Cerebellar nuclear complex (tissue), 1 donor: ENCODE measurements at places on chromosomes 4 and X.

DNA sequence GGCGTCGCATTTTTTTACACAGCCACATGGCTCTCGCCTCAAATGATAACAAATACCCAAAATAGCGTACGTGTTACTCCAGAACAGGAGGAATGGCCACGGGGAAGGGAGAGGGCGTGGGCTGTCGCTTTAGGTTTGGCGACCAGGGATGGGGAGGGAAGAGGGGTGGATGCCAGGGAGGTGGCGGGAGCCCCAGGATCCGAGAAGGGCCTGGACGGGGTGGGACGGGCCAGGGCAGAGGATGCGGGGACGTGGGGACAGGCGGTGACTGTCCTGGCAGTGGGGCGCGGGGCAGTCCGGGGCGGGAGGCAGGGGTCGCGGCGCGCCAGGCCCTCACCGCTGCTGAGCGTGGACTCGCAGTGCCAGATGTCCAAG, 631 bp downstream of the TMEM47 start:
- DNase-seq = no peak

GRCh38 chr4:53905941-53906377, 158.4 kb downstream of the CHIC2 start:
- DNase-seq = no peak

- no peak for DNase-seq
Measured at GRCh38 chr4:188018262-188018661, 22.7 kb downstream of the ZFP42 start.

DNA sequence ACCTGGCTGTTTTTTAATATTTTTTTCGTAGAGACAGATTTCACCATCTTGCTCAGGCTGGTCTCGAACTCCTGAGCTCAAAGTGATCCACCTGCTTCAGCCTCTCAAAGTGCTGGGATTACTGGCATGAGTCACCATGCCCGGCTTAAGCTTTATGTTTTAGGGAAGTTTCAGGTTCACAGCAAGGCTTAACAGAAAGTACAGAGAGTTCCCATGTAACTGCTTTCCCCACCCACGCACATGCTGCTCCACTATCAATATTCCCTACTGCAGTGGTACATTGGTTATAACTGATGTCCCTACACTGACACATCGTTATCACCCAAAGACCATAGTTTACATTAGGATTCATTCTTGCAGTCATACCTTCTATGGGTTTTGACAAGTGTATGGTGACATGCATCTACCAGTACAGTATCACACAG, 62.7 kb downstream of the PRPS1 start:
- no peak for DNase-seq

- no peak for DNase-seq
Measured at GRCh38 chr4:169009286-169010124, 550 bp downstream of the CBR4 start.

- DNase-seq = no peak
Measured at GRCh38 chrX:3712870-3713224, 602 bp downstream of the PRKX start.

- no peak for DNase-seq
Measured at GRCh38 chr4:46674326-46674725, 234.7 kb downstream of the COX7B2 start.
